NCI-H1105 treated with DMSO at 0.1 percent for 48 hours (cell line): ENCODE measurements at places on chromosomes 3 and 15.

DNA sequence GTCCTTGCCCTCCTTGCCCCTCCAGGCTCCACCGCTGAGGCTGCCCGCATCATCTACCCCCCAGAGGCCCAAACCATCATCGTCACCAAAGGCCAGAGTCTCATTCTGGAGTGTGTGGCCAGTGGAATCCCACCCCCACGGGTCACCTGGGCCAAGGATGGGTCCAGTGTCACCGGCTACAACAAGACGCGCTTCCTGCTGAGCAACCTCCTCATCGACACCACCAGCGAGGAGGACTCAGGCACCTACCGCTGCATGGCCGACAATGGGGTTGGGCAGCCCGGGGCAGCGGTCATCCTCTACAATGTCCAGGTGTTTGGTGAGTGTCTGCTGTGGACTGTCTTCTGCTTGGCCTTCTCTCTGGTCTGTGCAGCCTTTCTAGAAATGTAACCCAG is 61.0 kb downstream of the BOC start:
- no peak for DNase-seq

DNA sequence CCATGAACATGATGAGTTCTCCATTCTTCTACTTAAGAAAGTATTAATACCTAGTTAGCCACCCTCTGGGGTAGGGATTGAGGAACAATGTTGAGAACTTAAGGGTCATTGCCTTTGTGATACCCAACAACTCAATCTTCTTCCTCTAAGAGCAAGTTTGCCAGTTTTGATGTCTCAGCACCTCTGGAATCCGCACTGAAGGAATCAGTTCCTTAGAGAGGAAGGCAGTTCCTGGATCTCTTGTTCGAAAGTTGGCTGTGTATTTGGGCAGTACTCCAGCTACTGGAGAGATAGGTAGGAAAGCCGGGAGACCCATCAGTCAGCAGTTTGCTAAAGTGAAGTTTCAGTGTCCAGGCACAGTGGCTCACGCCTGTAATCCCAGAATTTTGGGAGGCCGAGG is 35.6 kb upstream of the MTHFS start:
- no peak for DNase-seq

- DNase-seq: no peak
Measured at GRCh38 chr15:37289109-37289765, 188.9 kb upstream of the MEIS2 start.

- no peak for DNase-seq
Measured at GRCh38 chr3:139434764-139435307, 41.5 kb downstream of the RBP2 start.

GRCh38 chr3:25665315-25666280 is 891 bp upstream of the TOP2B start:
- no peak for DNase-seq

DNA sequence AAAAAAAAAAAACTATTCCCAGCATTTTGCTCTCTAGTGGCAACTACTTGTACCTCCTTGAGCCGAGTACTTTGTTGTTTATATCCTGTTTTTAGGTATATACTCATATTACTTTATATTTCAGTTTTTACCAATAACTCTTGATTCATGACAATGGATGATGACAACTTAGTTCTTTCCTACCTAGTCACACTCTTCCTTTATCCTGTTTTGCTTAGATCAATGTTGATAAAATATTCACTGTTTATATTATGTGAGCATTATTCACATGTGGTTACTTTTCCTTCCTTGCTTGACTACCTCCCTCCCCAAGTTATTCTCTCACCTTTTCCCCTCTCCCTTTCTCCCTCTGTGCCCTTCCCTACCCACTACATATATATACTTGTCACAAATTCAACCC is 53.7 kb downstream of the NKIRAS1 start:
- no peak for DNase-seq

DNA sequence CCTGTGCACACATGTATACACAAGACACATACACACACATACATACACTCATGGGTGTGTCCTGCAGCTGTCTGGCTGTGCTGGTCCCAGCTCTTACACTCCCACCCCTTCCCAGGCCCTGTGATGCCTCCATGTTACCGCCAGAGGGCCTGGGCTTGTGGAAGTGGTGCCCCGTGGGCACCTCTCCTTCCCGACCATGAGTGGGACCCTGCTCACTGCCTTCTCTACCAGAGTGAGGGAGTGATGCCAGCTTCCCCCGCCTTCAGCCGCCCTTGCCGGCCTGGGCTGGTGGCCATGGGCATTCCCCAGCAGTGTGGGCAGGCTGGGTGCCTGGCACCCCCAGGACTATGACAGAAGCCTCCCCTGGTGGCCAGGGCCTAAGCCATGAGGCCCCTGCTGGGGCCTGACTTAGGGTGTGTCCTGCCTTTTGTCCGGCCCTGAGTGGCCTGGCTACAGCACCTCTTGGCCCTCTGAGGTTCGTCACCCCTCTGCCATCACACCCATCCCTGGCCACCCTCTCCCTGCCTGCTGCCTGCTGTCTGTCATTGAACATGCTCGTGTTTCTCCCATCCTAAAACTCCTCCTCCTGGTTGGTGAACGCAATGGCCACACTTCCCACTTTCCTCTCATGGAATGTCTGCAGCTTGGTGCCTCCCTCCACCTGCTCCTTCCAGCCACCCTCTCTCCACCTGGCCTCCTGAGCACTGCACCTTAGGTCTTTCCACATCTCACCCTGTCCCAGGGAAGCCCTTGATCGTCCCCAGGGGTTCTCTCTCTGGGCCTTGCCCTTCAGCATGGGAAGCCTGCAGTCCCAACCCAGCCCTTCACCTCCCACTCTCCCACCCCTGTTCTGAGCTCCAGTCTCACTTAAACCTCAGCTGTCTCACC is 14.6 kb downstream of the HDAC11 start:
- no peak for DNase-seq

DNA sequence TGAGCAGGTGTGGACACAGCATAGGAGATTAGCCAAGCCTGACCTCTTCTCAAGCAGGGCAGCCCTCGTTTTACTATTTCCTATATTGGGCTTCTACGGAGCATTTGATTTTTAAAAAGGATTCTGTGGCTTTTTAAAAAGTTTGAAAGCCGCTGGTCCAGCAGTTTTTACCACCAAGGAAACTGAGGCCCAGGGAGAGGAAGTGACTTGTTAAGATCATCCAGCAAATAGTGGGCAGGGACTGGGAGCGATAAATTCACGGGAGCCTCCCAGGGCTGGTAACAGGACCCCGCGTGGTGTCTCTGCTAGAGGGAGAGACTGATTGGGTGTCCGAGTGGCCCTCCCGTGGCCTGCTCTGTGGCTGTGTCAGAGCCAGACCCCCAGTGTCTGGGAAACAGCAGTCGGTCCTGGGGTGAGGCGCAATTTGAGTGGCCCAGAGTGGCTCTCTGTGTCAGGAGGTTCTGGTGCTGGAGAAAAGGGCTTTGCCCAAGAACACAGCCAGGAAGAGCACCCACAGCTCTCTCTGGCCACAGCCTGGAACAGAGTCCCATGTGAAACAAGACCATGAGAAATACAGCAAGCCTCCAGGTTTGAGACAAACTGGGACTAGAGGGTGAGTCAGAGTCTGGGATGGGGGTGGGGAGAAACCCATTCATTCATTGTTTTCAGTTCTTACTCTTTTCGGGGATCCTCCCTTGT is 4.2 kb downstream of the FURIN start:
- no peak for DNase-seq

DNA sequence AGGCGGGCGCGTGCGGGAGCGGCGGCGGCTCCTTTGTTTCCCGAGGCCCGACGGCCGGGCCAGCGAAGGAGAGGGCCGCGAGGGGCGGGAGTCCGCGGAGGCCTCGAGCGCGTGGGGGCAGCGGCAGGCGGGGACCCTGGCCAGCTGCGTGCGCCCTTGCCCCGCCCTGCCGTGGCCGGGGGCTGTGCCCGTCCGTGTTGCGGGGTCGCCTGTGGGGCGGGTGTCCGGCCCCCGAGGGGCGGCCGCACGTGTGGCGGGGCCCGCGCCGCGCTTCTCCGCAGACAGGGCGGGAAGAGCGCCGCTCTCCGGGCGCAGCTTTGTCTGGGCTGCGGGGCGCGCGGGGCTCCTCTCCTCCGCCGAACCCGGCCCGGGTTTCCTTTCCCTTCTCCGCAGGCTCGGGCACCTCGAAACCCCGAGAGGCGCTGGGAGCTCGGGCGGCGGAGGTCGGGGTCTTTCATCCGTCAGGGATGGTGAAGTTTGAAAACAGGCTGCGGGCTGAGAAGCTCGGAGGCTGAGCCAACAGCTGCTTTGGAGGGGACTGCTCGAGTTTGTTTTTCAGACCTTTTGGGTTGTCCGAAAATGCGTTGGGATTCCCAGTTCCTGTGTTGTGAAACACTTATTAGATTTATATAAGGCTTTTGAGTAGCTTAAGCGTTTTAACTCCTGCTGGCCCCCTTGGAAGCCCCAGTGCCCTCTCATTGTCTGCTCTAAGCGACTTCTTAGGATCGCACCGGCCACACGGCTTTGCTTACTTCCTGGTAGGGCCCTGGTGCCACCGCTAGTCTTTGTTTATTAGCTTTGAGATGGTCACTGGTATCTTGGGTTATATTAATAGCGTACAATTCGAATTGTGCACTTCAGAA is 817 bp downstream of the USP3 start:
- DNase-seq: peak; percentile 70

DNA sequence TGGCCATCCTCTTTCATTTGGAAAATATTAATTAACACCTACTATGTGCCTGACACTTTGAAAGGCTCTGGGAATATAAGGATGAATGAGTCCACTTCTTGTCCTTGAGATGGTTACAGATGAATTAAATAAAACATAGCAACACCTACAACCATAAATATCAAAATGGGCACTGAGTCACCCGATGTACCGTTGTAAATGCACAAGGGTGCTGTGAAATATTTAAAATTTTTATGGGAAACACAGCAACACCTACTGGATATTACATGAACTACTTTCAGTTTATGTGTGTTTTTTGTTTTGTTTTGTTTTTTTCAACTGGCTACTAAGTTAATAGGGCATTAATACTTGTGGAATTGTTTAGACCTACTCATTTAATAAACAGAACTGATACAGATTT is 239.0 kb upstream of the NAALADL2 start:
- no peak for DNase-seq

- peak; percentile 50 for DNase-seq
Measured at GRCh38 chr3:100254168-100254777, 6.5 kb upstream of the TBC1D23 start.

GRCh38 chr15:51798281-51798680 is 31.2 kb upstream of the TMOD3 start:
- DNase-seq: no peak

DNA sequence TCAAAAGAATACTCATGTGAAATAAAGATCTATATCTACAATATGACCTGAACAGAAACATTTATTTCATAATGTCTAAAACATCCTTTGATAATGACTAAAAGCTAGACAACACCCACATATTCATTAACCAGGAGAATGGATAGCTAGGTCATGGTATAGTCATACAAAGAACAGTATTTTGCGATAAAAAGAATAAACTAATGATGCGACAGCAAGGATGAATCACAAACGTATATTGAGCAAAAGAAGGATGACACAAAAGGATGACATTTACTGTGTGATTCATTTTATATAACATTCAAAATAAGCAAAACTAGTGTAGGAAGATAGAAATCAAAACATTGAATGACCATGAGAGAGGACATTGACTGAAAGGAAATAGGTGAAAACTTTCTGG is 1233.1 kb downstream of the OTOL1 start:
- no peak for DNase-seq

GRCh38 chr3:71786551-71786950 is 1.6 kb upstream of the PROK2 start:
- DNase-seq: no peak

GRCh38 chr3:185292238-185292637 is 38.4 kb upstream of the EHHADH start:
- no peak for DNase-seq

DNA sequence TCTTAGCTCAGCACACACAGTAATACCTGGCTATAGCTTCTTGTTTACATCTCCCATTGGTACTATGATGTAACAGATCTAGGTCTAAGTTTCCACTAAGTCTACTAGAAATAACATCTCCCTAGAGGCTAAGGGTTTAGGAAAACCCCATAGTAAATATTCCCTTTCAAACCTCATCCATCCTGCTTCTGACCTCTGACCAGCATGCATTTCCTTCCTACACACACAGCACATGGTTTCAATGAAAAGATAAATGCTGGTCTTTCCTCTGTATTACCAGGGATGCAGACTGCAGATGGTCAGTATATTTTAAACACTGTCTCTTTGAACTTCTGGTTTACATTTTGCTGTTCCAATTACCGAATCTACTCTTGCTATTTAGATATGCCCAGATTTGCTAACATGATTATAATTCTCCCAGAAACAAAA is 96.6 kb downstream of the EFL1 start:
- DNase-seq: no peak

- peak; percentile 0 for DNase-seq
Measured at GRCh38 chr3:37453393-37454389, 279.3 kb upstream of the LRRFIP2 start.

GRCh38 chr3:153287017-153287416 is 125.0 kb downstream of the RAP2B start:
- DNase-seq: no peak

GRCh38 chr3:133055339-133055738 is 17.1 kb downstream of the TMEM108 start:
- DNase-seq: peak; percentile 8

- DNase-seq: no peak
Measured at GRCh38 chr3:113255100-113255853, 43.9 kb downstream of the BOC start.

GRCh38 chr15:64014995-64015394 is 31.3 kb downstream of the DAPK2 start:
- DNase-seq: no peak

DNA sequence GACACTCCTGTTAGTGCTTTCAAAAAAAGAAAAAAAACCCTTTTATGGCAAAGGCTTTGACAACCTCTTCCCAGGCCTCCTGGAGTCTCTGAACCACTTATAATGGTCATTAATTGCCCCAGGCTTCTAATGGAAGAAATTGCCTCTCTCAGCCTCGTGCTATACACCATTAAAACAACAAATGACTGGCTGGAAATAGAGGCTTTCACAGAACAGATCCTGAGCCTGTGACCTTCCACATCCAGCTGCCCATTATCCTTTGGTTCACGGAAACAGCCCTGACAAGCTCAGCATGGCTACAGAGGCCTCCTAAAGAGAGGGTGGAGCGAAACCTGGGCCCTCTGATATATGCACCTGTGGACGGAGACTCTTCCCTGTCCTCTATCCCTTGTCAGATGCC is 26.8 kb upstream of the MKRN3 start:
- DNase-seq: peak; percentile 78

GRCh38 chr3:120280026-120280425 is 5.0 kb downstream of the GPR156 start:
- no peak for DNase-seq

- DNase-seq: no peak
Measured at GRCh38 chr3:155737844-155738460, 6.9 kb downstream of the PLCH1 start.

GRCh38 chr15:51737522-51738305 is at the start of gene LYSMD2:
Gene LYSMD2, minus strand, starts transcription at chr15:51737655. Its CDS starts 33 bp downstream, at chr15:51737622.
- peak; percentile 25 for DNase-seq

DNA sequence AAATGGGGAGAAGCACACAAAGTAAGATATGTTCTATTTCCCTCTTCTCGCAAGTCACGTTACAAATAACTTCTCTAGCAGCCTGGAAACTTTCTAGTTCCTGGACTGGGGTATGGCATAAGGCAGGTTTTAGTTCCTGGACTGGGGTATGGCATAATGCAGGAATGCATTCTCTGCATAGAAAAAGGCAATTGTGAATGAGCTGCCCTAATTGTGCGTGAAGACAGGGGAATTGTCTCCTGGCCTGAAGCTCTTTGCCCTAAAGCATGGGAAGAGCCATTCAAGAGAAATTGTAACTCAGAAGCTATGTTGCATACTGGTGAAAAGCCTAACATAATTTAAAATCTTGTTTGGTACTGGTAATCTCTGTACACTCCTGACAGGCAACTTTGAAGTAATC is 54.3 kb upstream of the CBLB start:
- no peak for DNase-seq

GRCh38 chr15:98920091-98920880 is 87.3 kb downstream of the PGPEP1L start:
- no peak for DNase-seq
